ENCODE measurements at places on chromosomes 3 and 15.

DNA sequence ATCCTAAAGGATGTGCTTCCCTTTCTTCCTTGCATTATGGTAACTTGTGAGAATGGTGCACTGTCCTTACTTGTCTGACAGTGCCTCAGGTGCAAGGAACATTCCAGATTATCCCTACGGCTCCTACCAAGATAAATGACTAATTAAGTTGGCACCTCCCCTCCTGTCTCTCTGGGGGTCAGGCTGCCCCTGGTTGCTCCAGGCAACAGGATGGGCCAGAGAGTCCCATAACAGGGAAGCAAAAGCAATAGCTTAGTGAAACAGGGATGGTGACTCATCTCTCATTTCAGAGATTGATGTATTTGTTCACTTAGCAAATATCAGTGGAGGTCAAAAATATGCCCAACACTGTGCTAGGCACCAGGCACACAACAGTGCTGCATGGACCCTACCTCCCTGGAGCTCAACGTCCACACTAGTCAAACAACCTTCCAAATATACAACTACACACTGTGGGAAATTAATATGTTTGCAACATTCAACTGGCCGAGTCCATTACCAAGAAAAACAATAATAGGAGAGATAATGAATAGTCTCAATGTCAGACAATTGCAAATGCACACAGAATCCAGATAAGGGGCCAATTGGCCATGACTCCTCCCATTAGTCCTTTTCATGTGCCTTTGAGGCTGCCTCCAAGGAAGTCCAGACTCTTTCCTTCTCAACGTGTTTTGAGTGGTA lies 249.0 kb downstream of the TLE3 start:
- DNase-seq = no peak

DNA sequence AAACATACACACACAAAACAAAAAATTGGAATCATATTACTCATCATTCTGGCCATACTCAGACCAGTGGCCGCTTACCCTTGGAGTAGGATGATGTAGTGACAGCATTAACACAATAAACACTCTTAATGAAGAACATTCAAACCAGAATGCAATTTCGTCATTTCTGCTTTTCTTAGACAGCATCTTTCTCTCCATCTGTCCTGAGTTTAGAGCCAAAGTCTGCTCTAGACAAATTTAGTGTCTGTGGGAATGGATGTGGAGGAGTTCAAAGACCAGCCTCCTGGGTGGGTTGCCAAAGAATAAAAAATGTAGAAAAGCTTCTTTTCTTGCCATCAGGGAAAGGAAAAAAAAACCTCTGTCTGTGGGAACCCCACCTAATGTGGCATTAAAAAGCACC lies 212.4 kb upstream of the POU1F1 start:
- no peak for DNase-seq

DNA sequence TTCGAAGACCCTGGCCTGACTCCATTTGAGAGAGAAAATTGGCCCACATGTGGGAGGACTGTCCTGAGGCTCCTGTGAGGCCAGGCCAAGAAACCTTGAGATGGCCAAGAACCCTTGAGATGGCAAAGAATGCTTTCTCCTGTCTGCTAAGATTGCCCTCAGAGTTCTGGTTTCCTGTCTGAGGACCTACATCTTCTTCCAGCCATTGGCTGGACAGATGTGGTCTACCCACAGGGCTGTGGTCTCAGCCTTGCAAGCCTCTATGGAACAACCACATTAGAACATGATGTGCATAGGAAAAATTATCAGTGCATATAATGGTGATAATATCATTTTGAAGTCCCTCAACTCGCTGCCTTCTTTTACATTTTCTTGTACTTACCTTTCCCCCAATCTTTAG lies 10.8 kb upstream of the RASA2 start:
- no peak for DNase-seq

DNA sequence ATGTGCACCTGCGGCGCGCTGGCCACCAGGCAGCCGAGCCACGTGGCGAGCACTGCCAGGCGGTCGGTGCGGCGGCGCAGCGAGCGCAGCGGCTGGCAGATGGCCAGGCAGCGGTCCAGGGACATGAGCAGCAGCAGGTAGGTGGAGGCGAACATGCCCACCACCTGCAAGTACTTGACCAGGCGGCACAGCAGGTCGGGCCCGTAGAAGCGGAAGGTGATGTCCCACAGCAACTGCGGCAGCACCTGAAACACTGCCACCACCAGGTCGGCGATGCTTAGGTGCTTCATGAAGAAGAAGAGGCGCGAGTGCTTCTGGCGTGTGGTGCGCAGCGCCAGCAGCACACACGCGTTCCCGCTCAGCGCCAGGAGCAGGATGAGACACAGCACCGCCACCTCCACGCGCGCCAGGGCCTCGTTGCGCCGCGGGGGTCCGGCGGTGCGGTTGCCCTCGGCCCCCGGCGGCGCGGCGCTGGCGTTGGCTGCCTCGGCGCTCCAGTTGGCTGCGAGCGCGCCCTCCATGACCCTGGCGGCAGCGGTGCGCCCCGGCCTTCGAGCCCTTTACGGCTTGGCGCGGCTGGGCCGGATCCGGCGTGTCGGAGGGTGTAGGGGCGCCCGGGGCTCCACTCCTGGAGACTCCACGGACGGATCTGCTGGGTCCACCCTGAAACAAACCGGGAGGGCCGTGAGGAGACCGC lies 1.6 kb downstream of the OXTR start:
- DNase-seq = peak; percentile 52

DNA sequence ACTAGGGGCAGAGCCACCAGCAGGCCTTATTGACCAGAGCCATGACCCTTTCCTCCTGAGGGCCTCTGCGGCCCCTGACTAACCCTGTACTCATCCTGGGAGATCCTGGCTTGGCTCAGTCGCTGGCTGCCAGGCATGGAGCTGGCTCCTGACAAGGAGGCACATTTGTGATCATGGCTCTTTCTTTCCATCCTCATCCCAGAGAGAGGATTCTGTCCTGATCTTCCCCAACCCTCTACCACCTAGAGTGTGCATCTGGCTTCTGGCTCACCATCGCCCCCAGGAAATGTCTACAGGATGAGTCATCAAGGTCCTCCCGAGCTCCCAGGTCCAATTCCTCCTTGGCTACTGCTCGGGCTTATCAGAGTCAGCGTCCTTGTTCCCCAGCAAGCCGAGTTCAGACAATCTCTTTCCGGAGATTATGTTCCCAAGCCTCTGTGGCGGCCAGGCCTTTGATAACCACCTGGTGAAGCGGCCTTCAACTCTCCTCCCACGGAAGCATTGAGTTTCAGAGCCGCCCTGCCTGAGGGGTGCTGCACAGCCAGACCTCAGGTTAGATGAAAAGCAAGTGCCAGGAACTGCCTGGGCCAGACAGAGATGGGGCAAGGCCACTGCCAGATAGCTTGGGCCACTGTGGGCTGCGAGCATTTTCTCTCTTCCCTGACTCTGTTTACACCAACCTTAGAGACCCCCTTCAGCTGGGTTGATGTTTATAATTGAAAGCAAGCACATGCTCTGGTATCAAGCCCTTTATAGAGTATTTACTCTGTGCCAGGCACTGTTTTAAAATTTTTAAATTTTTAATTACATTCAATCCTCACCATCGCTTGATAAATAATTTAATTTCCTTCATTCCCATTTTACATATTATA lies 44.3 kb upstream of the MRPS22 start:
- DNase-seq = no peak

- DNase-seq = no peak
Observed at GRCh38 chr15:100714034-100714748, 111.8 kb downstream of the ASB7 start.

DNA sequence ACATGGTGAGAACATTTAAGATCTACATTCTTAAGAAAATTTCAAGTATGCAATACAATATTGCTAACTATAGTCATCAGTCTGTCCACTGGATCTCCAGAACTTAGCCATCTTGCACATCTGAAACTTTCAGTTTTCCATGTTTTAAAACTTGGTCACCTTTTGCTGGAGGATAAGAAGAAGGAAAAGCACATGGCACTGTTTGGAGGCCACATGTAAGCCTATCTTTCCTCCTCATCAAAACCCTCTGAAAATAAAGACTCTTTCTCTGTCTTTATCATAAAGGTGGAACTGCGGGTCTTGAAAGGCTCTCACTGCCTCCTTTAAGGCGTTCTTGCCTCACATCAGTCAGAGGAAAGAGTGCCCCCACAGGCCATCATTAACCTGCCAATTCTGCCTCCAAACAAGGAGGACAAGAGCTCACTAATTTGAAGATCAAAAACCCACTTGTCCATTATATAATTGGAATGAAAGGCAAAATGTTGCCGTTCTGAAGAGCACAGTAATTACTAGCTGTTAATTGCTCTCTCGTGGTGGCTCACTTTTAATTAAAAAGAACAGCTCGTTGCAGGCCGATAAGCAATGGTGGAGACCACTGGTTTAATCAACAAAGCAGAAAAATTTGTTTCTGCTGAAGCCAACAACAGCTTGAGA lies 157.8 kb downstream of the MECOM start:
- no peak for DNase-seq

- DNase-seq = no peak
Observed at GRCh38 chr3:170603770-170604510, 18.1 kb upstream of the SLC7A14 start.

DNA sequence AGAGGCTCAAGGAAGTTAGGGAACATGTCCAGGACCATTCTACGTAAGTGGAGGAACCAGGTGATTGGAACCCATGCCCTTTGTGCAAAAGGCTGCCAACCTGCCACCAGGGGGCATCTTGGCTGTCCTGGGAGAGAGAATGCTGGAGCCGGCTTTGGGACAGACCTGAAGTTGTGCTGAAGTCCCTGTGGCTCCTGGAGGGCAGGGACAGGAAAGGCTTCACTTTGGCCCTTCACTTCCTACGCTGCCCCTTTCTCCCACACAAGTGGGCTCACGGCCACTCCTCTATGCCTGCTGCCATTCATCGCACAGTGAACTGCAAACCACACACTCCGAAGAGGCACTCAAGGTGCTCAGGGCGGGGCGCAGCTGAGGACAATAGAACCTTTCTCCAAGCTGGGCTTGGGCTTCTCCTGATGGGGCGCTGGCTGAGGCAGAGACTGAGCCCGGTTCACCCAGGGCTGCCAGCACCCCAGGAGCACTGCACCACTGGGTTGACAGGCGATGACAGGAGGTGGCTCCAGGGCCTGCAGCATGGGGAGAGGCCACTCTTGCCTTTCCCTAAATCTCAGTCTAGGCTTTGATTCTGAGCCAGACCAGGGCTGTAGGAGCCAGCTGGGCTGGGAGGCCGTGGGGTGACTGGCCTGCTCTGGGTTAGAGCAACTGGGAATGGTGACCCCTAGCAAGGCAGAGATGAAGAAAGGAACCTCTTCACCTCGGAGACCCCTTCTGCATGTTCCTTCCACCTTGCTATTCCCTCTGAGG lies 8.4 kb downstream of the SHF start:
- peak; percentile 47 for DNase-seq

- DNase-seq = no peak
Observed at GRCh38 chr3:59688636-59689035, 638.8 kb upstream of the CFAP20DC start.

- no peak for DNase-seq
Observed at GRCh38 chr3:31772272-31772671, 208.8 kb downstream of the OSBPL10 start.

DNA sequence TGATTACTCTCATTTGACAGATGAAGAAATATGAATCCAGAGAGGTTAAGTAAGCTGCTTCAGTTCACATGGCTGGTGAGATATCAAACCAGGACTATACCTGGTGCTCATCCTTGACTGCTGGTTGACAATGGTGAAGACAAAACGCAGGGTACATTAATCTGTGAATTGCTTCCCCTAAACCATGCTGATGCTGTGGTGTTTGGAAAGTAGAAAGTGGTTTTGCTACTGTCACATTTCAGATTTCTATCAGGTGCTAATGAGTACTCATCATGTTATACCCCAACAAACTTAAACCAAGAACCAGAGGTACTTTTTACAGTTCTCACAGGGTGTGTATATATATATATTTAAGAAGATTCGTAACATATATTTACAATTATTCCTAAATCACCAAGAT lies 85.0 kb upstream of the PRTG start:
- DNase-seq = no peak

All from CD4-positive, CD25-positive, alpha-beta regulatory T cell (primary cell).